ENCODE measurements at places on chromosomes 4 and X. TPM values are rescaled to one million over a fixed set of nuclear protein-coding genes. Genes with fewer than 3 reads are reported as not detected.

GRCh38 chrX:11664211-11665167 is 1.2 kb downstream of the ARHGAP6 start:
- peaks cover 3% of the 10 kb centered on the region for H3K4me1 ChIP-seq
- no peaks in the 10 kb centered on the region for H3K27me3 ChIP-seq
- no peak for DNase-seq
- H3K27ac ChIP-seq, result no peak overlapping the region
- no peaks in the 10 kb centered on the region for H3K36me3 ChIP-seq

The GAGE12J gene
- not detected for total RNA-seq

The SMAD1 gene
- 38.1 TPM for total RNA-seq

- peaks cover 9% of the 10 kb centered on the region for H3K4me1 ChIP-seq
- DNase-seq, result no peak
- no peaks in the 10 kb centered on the region for H3K36me3 ChIP-seq
- no peaks in the 10 kb centered on the region for H3K27me3 ChIP-seq
- H3K27ac ChIP-seq, result no peak overlapping the region
- H3K4me3 ChIP-seq, result no peak overlapping the region
Observed at GRCh38 chr4:73224886-73225285, 33.7 kb downstream of the ANKRD17 start.

DNA sequence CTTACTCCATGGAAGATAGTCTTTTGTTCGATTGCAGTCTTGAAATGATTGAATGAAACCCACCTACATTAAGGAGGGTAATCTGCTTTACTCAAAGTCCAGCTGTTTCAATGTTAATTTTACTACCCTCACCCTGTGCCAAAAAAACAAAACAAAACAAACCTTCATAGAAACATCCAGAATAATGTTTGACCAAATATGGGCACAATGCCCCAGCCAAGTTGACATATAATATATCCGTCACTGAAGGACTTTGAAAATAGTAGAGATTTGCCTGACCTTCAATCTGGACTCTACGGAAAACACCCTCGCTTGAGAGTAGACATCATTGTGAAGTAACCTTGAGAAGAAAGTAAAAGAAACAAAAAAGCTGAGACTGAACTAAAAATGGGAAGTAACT is 550.5 kb upstream of the SMIM31 start:
- H3K27me3 ChIP-seq, result no peaks in the 10 kb centered on the region
- no peak overlapping the region for H3K27ac ChIP-seq
- no peaks in the 10 kb centered on the region for H3K4me1 ChIP-seq
- no peaks in the 10 kb centered on the region for H3K36me3 ChIP-seq
- no peak overlapping the region for H3K4me3 ChIP-seq

DNA sequence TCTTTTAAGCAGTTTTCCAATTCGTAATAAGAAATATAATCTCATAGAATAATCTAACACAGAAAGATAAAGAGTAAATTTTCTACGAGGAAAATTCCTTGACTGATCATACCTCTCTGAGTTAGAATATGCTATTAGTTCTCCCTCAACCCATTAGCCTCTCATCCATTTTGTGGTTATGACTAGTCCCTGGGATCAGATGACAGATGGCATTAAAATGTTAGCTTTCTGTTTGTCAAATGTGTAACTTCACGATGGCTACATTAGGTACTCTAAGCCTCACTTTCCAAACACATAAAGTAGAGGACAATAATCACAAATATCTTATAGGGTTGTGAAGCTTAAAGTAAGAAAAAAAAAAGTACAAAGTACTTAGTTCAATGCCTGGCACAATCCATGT is 112.2 kb downstream of the ZAR1 start:
- DNase-seq, result no peak
- no peaks in the 10 kb centered on the region for H3K4me1 ChIP-seq

DNA sequence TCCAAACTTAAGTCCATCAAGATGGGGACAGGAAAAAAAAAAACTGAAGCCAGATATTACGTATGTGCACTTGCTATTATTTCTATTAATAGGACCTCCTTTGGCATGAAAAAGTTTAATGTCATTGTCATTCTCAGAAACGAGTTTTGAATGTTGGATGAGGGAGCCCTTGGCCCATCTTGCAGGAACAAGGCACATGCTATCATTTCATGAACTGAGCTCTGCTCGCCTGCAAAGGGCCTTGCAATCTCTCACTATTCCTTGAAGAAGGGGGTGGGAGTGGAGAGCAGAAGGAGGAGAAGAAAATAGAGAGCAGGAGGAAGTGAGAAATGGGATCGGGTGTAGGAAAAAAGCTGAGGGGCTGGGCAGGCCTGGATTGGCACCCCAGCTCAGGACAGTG is 34.3 kb upstream of the SPATA4 start:
- no peak overlapping the region for H3K27ac ChIP-seq
- no peaks in the 10 kb centered on the region for H3K36me3 ChIP-seq
- no peak overlapping the region for H3K4me3 ChIP-seq
- no peaks in the 10 kb centered on the region for H3K27me3 ChIP-seq
- no peaks in the 10 kb centered on the region for H3K4me1 ChIP-seq
- DNase-seq, result no peak

The SLC6A14 gene
- total RNA-seq, result 1.4 TPM

The TIGD4 gene
- not detected for total RNA-seq

DNA sequence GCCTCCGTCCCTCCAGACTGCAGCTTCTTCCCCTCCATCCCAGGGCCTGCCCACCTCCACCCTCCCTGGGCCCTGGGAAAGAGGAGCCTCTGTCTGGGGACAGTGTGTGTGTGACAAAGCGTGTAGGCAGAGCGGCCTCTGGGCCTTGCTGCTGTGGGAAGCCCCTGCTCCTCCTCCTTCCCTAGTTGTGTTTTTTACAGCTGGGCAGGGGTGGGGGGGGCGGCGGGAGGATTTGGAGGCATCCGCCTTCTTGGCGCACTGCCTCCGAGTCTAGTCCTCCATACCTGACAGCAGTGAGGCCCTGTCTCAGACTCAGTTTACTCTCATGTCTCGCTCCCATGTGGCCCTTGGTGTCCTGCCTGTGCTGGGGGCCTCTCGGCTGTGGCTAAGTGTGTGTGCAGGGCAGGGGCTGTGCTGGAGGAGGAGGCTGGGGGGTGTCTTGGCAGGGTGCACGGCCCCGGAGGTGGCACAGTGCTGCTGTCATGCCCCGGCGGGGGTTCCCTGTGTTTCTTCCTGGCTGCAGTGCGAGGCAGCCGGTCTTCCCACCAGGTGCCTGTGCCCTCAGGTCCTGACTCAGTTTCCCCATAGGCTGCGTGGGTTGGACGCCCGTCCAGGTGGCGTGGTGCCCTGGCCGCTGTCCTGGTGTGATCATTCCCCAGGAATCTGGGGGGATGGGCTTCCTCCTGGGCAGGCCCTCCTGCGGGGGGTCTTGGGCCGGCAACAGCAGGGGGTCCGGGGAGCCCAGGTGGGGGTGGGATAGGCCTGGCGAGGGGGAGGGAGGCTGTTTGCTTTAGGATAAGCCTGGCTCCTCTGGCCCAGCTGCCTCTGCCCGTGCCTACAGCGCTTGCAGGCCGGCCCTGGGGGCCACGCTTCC is 7.0 kb downstream of the FGFRL1 start:
- H3K4me3 ChIP-seq, result no peak overlapping the region
- H3K27me3 ChIP-seq, result no peaks in the 10 kb centered on the region
- no peaks in the 10 kb centered on the region for H3K36me3 ChIP-seq

All from esophagus squamous epithelium (tissue), 5 donors.